GM04504 (cell line): ENCODE measurements at places on chromosomes 3 and 15.
A peak's percentile ranks its signal among the peaks of the same experiment; 100 is the strongest.

DNA sequence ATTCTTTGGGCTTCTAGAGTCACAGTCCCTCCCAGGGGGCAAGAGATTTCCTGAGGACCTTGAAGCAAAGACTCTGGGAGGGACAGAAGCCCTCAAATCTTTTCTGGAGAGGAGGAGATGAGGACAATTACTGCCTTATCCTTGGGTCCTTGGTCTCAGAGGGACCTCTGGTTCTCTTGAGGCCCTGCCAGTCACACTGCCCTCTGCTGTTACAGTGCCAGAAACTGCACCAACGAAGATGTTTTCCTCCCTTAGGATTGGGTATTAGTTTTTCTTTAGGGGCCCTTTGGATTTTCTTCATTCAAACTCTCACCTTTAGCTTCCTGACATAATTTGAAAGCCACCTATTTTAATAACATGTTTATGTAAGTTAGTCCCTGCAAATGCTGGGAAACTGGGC, 58.2 kb upstream of the SCN5A start:
- no peak for DNase-seq

DNA sequence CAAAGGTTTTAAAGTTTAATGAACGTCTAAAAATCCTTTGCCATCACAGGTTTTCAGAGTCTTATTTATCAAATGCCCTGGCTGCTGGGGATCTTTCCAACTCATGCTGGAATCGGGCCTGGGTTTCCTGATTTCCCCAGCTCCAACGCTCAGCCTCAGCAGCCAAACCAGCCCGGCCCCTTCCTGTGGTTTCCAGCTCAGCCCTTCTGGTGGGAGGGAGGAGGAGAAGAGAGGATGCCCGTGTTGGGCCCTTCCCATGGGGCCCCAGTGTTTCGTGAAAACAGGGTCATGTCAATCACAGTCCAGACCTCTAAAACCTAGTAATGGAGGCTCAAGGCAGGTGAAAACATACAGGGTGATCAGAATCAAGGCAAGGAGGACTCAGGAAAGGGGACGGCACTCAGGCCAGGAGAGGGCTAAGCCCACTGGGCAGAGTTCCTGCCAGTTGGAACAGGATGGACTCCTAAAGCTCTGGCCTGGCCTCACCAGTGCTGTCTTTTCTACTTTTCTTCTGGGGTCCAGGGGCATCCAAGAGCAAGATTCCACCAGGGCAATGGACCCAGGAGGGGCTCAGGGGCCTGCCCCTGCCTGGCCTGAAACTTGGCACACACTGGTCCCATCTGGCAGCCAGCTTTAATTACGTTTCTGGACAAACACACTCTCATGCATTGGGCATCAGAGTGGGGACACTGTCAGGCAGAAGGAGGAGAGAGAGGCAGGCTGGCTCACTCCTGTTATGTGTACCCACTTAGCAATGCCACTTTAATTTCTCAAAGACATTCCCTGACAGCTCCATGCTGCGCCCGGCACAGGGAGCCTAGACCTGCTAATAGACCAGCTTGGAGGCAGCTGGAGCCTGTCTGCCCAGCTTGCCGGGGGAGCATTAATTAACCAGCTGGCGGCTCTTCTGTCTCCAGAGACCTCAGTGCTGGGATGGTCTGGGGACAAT, 194.6 kb downstream of the FAM43A start:
- DNase-seq, result no peak

- DNase-seq, result no peak
These were observed 204.4 kb upstream of the LINGO1 start for GRCh38 chr15:77836906-77837648.

DNA sequence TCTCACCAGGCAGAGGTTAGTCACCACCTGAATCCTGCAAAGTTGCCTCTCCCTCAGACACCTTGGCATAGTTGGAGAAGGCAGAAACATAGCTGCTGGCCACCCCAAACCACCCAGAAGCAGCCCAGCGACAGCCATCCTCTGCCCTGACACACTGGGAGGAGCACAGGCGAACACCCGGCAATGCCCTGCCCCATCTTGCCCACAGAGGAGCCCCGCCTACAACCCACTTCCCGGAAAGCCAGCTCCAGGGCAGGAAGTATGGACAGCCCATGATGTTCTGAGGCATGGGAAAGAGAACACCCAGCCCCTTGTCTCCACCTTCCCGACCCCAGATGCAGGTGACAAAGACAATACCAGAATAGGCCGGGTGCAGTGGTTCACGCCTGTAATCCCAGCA, 12.6 kb upstream of the SHISA5 start:
- DNase-seq, result no peak

GRCh38 chr15:34782901-34783300, 12.4 kb downstream of the ACTC1 start:
- no peak for DNase-seq

- no peak for DNase-seq
These were observed 157.6 kb downstream of the SHQ1 start for GRCh38 chr3:72690629-72691028.

- no peak for DNase-seq
These were observed 165.2 kb upstream of the NUDT16 start for GRCh38 chr3:131216330-131216729.

- peak; percentile 83 for DNase-seq
These were observed 600.0 kb downstream of the ROBO1 start for GRCh38 chr3:79167651-79168416.

GRCh38 chr15:85667491-85668424, 127.0 kb downstream of the KLHL25 start:
- DNase-seq, result peak; percentile 98

GRCh38 chr15:97623091-97623661, 337.3 kb upstream of the ARRDC4 start:
- DNase-seq, result no peak

DNA sequence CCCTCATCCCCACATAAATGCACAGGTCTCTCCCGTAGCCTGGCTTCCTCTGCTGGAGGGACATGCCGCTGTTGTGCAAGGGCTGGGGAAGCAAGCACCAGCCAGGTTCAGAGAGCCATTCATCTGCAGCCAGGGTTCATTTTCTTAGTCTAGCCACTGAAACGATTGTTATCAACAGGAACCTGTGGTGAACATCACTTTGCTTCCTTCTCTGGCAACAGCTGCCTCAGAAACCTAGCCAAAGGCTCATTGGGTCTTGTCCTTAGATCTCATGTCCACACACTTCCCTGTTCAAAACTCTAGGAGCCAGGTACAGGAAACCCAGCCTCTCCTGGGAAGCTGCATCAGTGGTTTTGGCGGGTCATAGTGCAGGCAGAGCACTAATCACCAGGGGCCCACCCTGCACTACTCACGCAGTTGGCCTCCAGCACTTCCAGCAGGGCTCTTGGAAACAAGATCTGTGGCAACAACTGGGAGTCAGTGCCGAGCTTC, 47.0 kb downstream of the OXNAD1 start:
- DNase-seq, result no peak

GRCh38 chr15:33119273-33119672, 75.2 kb downstream of the FMN1 start:
- DNase-seq, result no peak

- DNase-seq, result peak; percentile 49
These were observed 42.5 kb downstream of the MCF2L2 start for GRCh38 chr3:183385698-183386613.

- no peak for DNase-seq
These were observed 121.5 kb upstream of the LIPC start for GRCh38 chr15:58309963-58310928.

DNA sequence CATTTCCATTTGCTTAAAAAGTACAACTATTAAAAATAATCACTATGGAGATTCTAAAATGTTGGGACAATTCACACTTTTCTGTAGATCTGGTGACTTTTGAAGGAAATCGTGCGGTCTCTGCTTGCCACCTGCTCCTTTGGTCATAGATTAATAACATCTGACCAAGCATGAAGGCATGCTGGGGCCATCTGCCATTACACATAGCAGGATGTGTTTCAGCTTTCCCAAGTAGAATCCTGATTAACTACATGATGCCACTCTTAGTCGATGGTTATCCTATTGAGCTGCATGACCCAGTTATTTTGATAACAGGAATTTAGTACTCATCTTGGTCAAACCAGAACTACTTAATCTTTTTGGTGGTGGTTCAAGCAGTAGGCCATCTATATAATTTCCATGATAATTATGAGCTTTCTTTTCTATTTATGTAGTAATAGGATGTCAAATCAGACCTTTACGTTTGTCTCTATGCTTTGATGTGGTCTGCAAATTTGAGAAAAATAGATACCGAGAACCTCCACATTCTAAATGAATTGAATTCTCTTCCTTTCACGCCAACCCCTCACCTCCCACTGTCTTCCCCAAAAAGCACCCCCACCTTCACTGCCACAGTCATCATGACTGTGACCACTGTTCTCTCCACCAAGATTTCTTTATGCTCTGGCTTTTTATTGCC, 158.1 kb downstream of the DIPK2A start:
- no peak for DNase-seq

DNA sequence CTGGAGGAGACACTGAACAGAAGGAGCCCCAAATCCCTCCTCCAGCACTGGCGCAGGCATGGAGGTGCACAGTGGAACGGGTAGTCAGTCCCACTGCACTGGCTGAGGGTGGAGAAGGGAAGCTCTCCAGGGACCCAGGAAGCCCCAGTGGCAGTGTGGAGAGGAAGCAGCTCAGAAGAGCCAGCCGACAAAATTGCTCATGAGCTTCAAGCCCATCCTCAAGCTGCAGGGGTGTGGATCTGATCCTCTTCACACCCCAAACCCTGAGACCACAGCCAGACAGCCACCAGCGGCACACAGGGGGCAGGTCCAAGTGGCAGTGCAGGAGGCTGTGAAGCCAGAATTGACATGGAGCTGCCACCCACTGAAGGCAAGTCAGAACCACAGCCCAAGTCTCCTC, 32.1 kb downstream of the CYFIP1 start:
- no peak for DNase-seq

GRCh38 chr3:49769286-49769915, 16.9 kb downstream of the IP6K1 start:
- no peak for DNase-seq

- DNase-seq, result no peak
These were observed 56.2 kb upstream of the PTPRG start for GRCh38 chr3:61505197-61505596.

GRCh38 chr15:35181538-35181937, 96.4 kb upstream of the NANOGP8 start:
- no peak for DNase-seq

DNA sequence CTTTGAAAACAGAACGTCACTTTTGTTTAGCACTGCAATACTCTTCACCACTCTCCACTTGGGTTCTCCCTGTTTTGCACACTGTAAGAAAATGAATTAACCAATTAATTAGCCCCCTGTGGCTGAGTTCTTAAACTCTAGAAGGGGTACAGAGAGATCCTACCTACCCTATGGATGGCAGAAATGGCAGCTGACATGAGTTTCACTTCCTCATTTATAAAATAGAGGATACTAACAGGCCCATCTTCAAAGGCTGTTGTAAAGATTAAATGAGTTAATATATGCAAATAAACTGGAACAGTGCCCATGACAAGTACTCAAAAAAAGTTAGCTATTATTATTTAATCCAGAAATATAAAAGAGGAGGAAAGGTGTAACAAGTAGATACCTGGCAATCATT, 36.9 kb downstream of the SUCLG2 start:
- DNase-seq, result no peak

DNA sequence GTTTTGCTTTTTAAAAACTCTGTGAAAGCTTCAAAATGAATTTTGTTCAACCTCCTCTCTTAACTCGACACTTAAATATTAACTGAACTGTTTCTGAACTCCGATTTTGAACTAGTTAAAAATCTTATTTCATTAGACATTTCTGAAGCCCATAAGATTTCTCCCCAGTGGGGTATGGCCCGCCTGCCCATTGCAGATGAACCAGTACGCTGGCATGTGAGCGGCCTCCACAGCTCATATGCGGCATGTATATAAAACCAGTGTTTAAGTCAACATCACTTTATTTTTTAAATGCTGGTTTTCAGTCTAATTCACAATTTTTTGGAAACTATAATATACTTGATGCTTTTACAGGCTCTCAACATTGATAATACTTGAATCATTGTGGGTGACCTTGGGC, 50.2 kb downstream of the CPN2 start:
- no peak for DNase-seq

DNA sequence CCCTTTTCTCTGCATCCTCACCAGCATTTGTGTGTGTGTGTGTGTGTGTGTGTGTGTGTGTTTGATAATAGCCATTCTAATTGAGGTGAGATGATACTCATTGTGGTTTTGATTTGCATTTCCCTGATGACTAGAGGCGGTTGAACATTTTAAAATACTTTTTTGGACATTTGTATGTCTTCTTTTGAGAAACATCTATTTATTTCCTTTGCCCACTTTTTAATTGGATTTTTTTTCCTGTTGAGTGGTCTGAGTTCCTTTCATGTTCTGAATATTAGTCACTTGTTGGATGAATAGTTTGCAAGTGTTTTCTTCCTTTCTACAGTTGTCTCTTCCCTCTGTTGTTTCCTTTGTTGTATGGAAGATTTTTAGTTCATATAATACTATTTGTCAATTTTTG, 54.3 kb upstream of the THSD4 start:
- no peak for DNase-seq

DNA sequence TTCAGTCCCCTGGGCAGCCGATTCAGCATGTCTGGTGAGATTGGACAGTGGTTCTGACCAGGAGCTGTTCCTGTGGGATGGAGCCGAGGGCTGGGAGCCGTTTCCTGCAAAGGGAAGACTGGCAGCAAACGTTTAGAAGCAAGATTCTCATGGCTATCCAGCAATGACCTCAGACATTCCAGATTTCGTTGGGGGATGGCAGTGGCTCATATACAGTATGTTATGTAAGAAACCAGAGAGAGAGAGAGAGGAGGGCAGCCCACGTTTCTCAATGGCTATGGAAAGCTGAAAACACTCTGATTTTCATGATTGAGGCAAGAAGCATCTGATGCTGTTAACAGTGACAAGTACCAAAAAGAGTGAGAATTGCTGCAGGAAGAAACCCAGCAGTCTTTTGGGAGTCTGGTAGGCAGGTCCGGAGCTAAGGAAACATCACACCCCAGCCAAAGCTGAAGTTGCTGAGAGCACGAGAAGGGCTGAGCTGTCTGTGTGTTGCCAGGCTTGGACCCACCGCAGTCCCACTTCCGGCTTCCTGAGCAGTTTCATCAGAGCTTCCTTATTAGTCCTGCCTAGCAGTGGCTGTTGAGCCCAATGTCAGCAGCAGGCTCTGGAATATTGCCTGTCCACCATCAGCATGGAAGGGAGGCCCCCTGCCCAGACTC, 25.6 kb upstream of the VPS8 start:
- DNase-seq, result peak; percentile 85

DNA sequence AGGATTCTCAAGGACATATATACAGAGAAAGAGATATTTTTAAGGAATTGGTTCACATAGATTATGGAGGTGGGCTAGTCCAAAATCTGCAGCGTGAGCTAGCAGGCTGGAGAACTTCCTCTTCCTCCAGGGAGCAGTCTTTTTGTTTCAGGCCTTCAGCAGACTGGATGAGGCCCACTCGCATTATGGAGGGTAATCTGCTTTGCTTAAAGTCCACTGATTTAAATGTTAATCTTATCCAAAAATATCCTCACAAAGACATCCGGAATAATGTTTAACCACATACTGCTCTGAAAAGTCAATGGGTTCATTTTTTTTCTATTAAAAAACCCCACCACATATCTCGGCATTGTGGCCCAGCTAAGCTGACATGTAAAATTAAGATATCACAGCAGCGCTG, 22.2 kb upstream of the NRROS start:
- no peak for DNase-seq
